Activated CD4-positive, alpha-beta T cell treated with anti-CD3 and anti-CD28 coated beads for 36 hours (primary cell): ENCODE measurements at places on chromosomes 5 and 9. TPM values are rescaled to one million over a fixed set of nuclear protein-coding genes. Genes with fewer than 3 reads are reported as not detected.

Gene DEPDC1B
- 34.2 TPM for total RNA-seq

Gene PCDHA13
- not detected for total RNA-seq

Gene MAMDC4
- 16.6 TPM for total RNA-seq

Gene TXN
- total RNA-seq: 449 TPM

Gene PAX5
- 0.21 TPM for total RNA-seq

Gene SPATA6L
- 0.21 TPM for total RNA-seq

Gene SLC23A1
- total RNA-seq: 0.53 TPM

Gene KIF20A
- 76.3 TPM for total RNA-seq

Gene GPR150
- total RNA-seq: 0.37 TPM

Gene FTMT
- not detected for total RNA-seq

Gene EQTN
- total RNA-seq: not detected

Gene PCDHAC2
- total RNA-seq: not detected

- DNase-seq: no peak
Observed at GRCh38 chr9:138045541-138046490, 168.2 kb downstream of the CACNA1B start.

GRCh38 chr9:89813482-89813881 is 208.7 kb downstream of the GADD45G start:
- DNase-seq: no peak

DNA sequence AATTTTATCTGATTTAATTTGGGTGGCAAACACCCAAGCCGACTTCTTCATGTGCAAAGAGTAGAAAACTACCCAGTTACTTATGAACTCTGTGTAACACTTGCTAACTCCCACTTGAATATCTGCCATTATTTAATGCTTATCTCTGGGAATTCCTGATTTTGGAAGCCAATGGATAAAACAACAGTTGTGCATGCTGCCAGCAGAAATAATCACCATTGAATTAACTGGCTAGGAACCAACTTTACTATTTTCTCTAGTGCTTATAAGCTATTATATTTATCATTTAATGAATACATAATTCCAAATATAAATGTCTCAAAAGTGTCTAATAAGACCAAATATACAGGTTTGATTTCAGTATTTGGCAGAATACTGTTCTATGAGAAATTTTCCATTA is 85.7 kb downstream of the IZUMO3 start:
- DNase-seq: no peak

GRCh38 chr5:64100203-64100602 is 65.4 kb upstream of the RNF180 start:
- no peak for DNase-seq

GRCh38 chr5:6675784-6676491 is 37.3 kb upstream of the TENT4A start:
- no peak for DNase-seq

- DNase-seq: no peak
Observed at GRCh38 chr9:110752766-110753165, 84.2 kb downstream of the MUSK start.

DNA sequence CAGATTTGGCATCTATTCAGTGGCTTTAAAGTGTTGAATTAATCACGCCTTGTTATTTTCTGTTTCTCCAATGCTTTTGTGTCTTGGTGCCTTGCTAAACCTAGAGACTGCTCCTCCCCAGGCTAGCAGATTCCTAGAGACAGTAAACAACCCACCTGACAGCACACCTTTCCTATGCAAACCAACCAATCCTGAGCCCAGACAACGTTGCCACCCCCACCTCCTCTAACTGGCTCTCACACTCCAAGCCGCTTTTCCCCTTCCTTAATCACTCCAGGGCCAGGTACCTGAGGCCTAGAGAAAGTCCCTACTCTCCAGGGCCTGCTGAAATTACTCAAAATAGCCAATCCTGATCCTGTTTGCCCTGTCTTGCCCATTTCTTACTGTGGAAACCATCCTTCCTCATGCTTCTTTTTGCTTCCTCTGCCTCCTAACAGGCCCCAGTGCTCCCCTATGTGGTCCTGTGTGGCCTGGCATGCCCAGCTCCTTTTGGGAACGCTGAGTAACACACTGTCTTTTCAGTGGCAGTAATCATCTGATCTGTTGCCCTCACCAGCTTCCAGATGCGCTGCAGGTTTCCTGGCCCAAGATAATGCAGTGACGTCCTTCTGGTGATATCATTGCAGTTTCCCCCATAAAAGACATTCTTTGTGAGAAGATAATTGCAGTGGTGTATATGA is 53.4 kb downstream of the GAS1 start:
- no peak for DNase-seq

DNA sequence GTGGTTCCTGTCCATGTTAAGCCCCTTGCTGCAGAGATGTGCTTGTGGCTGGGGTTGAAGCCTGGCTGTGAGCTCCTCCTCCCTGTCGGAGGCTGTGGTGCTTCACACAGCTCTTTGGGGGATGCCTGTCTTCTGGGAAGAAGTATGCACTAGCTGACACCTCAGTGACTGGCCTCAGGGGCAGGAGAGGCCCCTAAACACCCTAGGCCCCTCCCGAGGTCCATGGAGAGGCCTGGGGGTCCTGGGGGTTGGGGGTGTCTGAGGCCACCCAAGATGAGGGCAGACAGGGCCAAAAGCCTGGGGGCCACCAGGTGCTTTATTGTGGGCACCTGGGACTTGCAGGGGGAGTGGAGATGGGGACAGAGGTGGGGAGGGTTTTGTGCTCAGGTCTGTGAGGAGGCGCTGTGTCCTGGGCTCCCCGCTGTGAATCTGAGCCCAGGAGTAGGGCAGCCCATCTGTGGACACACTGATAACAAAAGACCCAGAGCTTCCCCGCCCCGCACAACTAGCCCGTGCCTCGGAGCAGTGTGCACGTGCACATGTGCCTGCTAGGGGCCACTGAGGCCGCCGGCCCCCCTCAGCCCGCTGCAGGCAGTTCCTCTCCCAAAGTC is 92.0 kb downstream of the PHF2 start:
- DNase-seq: peak; percentile 2

GRCh38 chr9:134869554-134870300 is 10.9 kb upstream of the FCN2 start:
- DNase-seq: no peak

DNA sequence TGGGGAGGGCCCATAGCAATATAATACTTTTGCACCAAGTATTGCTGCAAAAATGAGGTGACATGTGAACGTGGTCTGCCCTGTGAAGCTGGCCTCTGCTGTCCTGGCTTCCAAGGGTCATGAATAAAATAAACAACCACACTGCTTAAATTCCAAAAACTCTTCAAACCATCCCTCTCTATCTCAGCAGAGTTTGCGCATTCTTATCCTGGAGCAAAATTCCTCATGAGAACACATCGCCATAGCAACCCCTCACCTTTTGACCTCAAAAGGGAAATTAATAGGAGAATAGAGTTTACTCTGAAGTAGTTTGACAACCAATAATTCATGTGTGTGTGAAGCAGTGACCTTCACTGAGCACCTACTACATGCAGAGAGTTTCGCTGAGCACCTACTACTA is 342.9 kb downstream of the SPOCK1 start:
- no peak for DNase-seq

DNA sequence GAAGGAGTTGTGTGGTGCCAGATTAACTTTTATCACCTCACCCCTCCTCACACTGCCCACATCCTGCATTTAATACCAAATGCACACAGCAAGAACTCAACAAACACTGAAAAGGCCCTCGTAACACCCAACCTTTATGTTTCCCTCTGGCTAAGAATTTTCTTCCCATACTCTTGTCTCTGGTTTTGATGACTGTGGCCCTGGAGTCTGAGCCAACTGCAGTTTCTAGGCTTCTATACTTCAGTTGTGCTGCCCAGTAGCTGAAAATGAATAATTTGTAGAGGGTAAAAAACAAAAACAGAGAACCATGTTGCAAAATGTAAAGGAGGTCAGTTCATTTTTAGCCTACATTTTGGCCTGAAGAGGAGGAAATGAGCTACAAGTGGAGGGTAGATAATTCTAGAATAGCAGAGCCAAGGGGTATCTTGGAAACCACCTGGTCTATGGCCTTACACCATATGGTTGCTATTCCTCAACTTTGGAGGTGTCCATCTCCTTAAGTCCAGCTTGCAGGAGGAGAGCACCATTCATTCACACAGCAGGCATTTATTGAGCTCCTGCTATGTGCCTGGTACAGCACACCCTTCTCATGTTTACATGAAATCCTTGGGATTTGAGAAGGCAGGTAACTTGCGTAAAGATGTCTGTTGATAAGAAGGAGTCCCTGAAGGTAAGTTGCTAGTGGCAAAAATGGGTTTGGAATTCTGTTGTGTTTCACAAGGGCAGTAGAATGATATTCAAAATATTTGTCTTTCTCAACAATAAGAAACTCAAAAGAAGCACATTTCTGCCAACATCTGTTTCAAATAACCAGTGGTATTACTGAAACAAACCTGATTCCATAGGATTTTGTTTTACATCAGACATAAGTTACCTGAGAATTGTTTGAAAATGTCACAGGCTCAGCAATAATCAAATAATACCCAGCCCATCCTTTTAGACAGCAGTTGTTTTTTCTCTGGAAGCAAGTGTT is 83.8 kb upstream of the TNFAIP8 start:
- no peak for DNase-seq
